ENCODE measurements at places on chromosomes 1 and 21.

GRCh38 chr1:19096036-19096833 is 113.8 kb downstream of the UBR4 start:
- DNase-seq: peak; percentile 55

DNA sequence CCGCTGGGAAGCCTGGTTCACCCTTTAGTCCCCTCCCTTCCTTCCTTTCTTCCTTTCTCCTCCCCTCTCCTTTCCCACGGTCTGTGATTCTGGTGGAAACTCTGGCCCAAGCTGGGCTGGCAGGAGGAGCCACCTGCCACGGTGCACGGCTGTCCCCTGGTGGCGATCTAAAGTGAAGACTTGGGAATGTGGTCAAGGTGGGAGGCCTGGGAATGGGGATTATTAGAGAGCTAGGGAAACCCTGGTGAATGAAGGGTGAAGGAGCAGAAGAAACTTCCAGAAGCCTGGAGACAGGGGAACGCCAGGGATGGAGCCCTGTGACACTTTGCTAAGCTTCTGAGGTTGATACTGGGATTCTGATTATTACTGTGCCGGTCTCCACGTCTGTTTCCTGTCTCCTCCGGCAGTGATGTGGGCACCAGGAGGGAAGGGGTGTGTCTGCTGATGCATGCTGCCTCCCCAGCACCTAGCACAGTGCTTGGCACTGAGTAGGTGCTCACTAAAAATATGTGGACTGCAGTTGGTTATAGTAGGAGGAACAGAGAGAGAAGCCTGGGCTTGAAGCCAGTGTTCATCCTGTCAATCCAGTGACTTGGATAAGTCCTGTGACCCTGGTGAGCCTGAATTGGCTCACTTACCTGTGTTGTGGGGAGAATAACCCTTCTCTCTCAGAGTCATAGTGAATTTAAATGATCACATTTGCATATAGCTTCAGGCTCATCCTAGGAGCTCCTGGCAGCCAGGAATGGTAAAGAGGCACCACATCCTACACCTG is 71.2 kb upstream of the NBPF3 start:
- peak; percentile 87 for DNase-seq

DNA sequence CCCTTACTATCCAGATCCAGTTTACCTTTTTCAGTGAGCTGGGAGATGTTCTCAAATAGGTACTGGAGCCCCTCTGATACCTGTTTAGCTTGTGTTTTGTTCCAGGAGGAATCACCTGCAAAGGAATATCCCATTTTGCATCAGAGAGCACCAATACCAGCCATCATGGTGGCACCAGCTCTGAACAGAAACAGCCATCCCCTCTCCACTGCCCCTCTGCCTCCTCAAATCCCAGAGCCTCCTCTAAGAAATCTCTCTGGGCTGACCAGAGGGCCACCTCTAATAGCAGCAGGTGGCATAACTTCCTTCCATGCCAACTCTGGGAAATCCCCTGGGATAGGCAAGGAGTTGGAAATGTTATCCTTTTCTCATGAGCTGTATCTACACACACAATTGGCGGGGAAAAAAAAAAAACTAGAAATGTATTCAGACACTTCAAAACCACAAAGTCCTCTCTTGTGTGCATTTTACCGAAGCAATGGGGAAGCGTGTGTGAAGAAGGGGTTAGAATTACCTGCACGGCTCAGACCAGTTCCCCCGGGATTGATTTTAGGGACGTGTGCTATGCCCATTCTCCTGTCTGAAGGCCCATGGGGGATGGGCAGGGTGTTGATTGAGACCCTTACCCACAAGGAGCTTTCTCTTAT is 2.4 kb downstream of the PGLYRP4 start:
- no peak for DNase-seq

- DNase-seq: no peak
These were observed 112.9 kb upstream of the F3 start for GRCh38 chr1:94654459-94654858.

GRCh38 chr1:19402031-19402813 is 83.1 kb downstream of the CAPZB start:
- DNase-seq: no peak

DNA sequence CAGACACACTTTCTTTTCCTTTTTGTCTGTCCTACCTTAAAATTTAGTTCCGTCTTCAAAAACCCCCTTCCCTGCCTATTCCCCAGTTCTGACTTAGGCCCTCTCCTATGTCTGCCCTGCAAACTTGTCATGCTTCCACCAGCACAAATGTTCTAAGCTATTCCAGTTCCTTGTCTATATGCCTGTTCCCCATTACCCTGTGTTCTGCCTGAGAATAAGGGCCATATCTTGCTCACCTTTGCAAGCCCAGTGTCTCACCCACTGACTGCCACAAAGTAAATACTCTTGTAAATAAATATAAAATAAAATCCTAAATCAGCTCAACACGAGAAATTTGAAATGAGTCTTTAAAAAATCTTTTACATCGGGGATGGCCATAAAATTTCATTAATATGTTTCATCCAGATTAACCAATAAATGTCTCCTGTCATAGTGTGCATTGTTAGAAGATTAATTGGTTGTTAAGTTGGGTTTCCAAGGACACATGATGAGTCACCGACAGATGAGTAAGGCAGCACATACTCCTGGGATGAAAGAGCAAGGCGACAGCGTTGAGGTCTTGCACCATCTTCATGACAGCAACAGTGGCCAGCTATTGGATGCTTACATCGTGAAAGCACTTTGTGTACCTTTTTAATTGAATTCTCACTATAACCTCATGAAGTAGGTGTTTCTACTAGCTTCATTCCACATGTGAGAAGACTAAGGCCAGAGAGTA is 92.6 kb upstream of the NGF start:
- peak; percentile 95 for DNase-seq

DNA sequence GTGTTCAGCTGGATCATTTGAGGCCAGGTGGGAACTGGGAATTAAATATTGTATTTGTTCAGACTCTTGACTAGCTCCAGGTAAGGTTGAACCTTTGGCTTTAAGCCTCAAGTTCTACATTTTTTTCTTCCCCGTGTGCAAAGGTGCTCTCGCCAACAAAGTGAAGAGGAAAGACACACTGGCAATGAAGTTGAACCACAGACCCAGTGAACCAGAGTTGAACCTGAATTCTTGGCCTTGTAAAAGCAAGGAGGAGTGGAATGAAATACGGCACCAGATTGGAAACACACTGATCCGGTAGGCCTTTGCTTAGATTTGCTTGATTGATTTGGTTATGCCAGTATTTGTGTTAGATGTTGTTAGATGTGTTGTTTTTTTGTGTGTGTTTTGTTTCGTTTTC is 25.5 kb upstream of the RCC1 start:
- no peak for DNase-seq

DNA sequence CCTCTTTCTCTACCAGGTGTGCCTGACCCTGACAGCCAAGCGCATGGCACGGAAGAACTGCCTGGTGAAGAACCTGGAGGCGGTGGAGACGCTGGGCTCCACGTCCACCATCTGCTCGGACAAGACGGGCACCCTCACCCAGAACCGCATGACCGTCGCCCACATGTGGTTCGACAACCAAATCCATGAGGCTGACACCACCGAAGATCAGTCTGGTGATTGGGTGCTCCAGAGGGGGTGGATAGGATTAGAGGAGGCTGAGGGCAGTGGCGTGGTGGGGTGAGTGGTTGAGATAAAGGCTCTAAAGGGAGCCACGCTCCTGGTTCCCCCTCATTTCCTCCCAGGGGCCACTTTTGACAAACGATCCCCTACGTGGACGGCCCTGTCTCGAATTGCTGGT is 13.1 kb downstream of the ATP1A2 start:
- DNase-seq: no peak

- no peak for DNase-seq
These were observed 12.7 kb downstream of the ADAMTS1 start for GRCh38 chr21:26832546-26832945.

DNA sequence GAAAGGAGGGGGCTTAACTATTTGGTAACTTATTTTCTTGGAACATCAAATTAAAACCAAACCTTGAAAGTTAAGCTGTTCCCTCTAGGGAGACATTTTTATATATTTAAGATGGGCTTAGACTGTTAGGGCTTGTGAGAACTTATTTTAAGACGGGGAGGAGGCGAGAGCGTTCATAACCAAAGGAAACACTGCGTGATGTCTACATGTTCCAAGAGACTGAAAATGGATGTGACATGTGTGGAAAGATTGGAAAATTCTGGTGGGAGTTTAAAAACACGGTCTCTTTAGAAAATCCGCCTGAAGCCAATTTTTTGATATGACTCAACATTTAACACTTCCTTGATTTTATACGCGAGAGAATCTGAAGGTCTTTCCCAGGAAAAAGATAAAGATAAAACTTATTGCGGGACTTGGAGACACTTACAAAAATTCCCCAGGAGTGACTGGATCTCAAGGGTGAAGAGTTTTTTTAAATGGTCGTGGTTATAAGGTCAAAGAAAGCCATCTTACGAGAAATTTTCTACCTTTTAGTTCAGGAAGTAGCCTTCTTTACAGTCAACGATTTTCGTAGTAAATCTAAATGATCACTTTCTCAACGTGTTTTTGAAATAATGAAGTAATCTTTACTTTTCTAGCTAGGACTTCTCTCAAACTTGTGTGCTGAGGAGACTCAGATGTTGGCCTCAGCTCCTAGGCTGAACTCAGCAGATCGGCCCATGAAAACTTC is 828 bp downstream of the PNRC2 start:
- DNase-seq: peak; percentile 34

GRCh38 chr1:168945870-168946269 is 160.6 kb upstream of the ATP1B1 start:
- no peak for DNase-seq

- peak; percentile 92 for DNase-seq
These were observed 176.5 kb downstream of the TGFB2 start for GRCh38 chr1:218521414-218522169.

- no peak for DNase-seq
These were observed 11.9 kb downstream of the FGGY start for GRCh38 chr1:59308839-59309238.

DNA sequence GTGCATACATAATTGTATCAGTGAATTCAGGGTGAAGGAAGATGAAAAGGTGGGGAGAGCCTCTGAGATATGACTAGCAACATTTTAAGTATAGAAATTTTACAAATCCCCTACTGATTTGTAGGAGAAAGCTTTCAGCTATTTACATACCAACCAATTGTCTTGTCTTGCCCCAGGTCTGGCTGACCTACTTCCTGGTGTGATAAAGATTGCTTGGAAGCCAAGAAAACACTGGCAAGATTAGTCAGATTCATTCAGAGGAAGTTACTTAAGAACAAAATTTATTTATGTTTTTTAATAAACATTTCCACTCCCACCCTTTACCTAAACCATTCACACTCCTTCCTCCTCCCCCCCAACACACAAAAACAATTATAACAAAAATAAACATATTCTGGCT is 17.5 kb downstream of the PTGS2 start:
- peak; percentile 61 for DNase-seq

Measured in MCF 10A (cell line).